ENCODE measurements at places on chromosomes 6 and 20. TPM values are rescaled to one million over a fixed set of nuclear protein-coding genes. Genes with fewer than 3 reads are reported as not detected.

DNA sequence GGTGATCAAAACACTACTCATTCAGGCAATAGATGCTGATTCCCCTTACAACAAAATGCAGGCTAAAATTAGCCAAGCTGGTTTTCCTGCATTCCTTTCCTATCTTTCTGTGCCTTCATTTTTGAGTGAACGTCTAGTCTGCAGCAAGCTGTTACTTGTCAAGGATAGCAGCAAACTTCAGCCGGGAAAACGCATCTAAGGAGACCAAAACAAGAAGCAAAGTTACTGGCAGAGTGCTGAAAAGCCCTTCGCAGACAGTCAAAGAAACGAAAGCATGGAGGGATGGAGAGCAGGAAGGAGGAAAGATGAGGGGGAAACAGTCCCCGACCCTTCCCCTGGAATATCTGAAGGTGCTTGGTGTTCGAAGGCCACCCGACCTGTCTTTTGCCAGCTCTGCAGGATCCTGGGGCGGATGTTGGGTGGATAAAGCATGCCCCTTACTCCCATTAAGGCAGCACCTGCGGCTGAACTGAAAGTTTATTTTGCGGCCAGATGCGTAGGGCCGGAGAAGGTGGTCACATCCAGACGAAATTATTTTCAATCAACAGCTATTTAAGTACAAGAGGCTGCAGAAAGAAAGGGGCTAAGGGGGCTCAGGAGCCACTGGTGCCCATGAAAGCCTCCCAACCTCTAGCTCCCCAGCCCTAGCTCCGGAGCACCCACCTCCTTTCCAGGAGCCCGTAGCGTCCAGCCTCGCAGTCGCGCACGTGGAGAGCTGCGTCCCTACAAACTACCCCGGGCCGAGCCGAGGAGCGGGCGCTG is 538 bp downstream of the FERMT1 start:
- no peak for DNase-seq

The SCGN gene
- not detected for total RNA-seq

The C6orf15 gene
- total RNA-seq = not detected

DNA sequence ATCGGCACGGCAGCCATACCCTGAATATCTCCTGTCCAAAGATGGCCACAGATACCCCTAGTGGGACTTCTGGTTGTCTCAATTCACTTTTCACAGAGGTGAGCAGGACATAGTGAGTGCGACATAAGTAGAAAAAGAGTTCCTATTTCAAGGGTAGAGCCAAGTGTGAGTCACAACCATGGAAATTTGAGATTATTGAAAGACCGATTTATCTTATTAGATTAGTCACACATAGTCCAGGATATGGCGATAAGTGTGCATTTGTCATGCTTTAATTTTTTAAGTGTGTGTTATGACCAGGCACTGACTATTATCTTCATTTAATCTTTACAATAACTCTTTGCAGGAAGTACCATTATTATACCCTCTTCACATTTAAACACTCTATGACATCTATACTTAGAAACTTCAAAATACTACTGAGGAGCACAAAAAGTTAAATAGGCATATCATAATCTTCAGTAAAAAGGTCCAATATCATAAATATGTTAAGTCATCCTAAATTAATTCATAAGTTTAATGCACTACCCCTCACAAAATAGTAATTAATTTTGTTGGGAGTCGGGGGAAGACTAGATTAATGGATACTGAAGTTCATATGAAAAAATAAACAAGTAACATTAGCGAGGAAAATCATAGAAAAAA is 13.4 kb upstream of the TNFAIP3 start:
- DNase-seq = no peak

- DNase-seq = no peak
Measured at GRCh38 chr6:145023116-145023726, 712.1 kb downstream of the EPM2A start.

- DNase-seq = no peak
Measured at GRCh38 chr20:8293750-8294149, 161.7 kb downstream of the PLCB1 start.

The ZNF391 gene
- total RNA-seq = 3.9 TPM

DNA sequence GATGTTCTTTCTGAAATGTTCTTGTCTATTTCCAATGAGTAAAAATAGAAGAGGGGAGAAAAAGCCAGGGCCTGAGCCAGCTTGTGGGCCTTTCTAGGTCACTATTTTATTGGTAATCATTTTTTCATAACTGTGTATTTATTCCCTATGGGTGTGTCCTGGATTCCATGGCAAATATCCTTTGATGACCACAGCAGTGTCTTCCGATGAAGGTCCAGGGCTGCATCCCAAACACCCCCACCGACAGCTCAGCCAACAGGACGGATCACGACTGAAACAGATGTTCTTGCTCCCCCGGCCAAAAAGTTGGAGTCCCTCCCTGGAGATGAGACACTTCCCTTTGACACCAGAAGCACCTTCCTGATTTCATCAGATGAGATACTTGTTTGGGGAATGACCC is 105.4 kb upstream of the PLEKHG1 start:
- no peak for DNase-seq

- DNase-seq = no peak
Measured at GRCh38 chr20:15836634-15837033, 736.6 kb downstream of the KIF16B start.

- no peak for DNase-seq
Measured at GRCh38 chr6:152669895-152670294, 27.8 kb upstream of the MYCT1 start.

The FNDC1 gene
- total RNA-seq = not detected

- DNase-seq = no peak
Measured at GRCh38 chr6:111553580-111553979, 52.1 kb downstream of the TRAF3IP2 start.

GRCh38 chr6:41097467-41098090 is 24.8 kb downstream of the NFYA start:
- DNase-seq = no peak

GRCh38 chr20:5122873-5123260 is 3.1 kb upstream of the PCNA start:
- DNase-seq = no peak

DNA sequence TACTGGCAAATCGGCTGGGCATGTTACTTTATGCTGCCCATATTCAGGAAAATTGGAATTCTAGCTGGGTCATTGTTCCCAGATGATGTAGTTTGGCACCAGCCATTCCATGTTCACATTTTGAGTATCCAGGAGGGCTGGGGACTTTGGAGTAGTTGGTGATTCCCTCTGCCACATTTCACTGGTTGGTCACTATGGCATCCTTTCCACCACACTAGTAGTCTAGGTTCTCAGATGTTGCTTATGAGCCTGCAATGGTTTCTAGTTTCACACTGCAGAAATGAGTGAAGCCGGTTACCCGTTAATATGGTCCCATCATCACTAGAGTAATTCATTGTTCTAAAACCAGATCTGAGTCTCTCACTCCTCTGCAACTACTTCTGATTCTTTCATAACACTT is 4.6 kb downstream of the PTPN1 start:
- DNase-seq = no peak

DNA sequence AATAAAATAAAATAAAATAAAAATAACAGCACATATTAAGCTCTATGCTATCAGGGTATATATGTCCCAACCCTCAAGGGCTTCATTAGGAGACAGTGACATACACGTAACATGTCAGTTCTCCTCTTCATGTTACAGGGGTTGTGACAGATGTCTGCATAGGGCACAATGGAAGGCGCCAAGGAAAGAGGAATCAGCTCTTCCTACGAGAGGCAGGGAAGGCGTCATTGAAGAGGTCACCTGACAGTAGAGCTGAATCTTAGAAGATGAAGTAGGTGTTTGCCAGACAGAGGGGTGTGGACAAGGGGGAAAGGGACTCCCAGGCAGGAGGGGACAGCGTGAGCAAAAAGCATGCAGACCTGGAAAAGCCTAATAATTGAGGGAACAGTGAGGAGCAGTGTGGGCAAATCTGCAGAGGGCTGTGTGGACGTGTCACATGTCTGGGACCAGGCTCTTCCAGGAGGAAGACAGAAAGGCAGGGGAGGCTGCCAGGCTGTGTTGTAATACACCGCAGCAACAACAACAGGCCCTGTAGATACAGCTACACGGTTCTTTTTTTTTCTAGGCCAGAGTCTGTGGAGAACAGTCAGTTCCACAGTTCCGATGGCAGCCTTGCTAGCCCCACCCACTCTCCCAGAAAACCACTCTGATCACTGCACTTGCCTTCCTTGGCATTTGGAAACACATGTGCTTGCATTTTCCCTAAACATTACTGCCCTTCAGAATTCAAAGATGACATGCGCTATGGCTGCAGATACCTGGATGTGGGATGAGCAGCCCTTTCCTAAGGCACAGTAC is 2.5 kb upstream of the FKBP5 start:
- no peak for DNase-seq

- no peak for DNase-seq
Measured at GRCh38 chr20:47713878-47714450, 71.3 kb downstream of the SULF2 start.

The RAB44 gene
- not detected for total RNA-seq

- peak; percentile 57 for DNase-seq
Measured at GRCh38 chr6:33620158-33620855, 815 bp upstream of the ITPR3 start.

- no peak for DNase-seq
Measured at GRCh38 chr6:163698086-163698485, 283.6 kb downstream of the QKI start.

The OSER1 gene
- 30.5 TPM for total RNA-seq

DNA sequence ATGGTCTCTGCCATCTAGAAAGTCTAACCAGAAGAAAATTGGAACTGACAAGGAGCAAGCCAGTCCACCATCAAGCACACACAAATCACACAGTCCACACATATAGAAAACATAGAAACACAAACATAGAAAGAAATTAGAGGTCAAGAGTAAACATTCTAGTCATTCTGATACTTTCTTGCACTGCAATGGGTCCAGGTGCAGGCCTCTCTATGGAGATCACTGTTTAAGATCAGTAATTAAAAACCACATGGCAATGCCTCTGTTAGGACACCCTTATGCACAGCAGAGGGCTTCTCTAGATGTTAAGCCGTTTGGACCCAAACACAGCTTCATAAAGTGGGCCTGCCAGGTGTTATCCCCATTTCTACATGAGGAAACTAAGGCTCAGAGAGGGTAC is 42.8 kb upstream of the SLC22A23 start:
- DNase-seq = no peak

GRCh38 chr6:116631379-116631990 is 15.2 kb downstream of the RSPH4A start:
- no peak for DNase-seq

DNA sequence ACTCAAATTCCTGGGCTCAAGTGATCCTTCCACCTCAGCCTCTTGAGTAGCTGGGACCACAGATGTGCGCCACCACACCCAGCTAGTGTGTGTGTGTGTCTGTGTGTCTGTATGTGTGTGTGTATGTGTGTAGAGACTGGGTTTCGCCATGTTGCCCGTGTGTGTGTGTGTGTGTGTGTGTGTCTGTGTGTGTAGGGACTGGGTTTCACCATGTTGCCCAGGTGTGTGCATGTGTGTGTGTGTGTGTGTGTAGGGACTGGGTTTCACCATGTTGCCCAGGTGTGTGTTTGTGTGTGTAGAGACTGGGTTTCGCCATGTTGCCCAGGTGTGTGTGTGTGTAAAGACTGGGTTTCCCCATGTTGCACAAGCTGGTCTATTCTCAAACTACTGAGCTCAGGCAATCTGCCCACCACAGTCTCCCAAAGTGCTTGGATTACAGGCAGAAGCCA is 28.3 kb downstream of the CDK5RAP1 start:
- no peak for DNase-seq

GRCh38 chr6:111871725-111872400 is 1.4 kb downstream of the FYN start:
- DNase-seq = peak; percentile 41

GRCh38 chr6:154371281-154371680 is 14.7 kb upstream of the IPCEF1 start:
- no peak for DNase-seq

The SLC16A10 gene
- total RNA-seq = 7.1 TPM

The CD93 gene
- total RNA-seq = 0.47 TPM

DNA sequence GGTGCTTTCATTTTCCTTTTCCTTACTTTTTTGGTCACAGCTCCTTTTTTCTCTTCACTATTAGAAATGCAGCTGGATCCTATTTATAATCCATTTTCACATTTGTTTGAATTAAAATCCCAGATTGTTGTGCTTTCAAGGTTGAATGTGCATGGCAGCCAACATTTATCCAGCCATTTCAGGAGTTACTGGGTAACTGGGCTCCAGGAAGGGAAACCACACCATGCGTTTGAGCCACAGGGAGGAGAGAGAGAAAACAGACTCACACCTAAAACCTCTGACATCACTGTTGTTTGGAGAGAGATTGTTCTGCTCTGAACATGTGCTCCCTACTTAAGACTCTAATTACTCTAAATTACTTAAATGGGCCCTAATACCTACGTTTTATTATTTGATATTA is 173.4 kb downstream of the BMP2 start:
- DNase-seq = no peak

The CNR1 gene
- total RNA-seq = not detected

The FAM209A gene
- total RNA-seq = 4.1 TPM

DNA sequence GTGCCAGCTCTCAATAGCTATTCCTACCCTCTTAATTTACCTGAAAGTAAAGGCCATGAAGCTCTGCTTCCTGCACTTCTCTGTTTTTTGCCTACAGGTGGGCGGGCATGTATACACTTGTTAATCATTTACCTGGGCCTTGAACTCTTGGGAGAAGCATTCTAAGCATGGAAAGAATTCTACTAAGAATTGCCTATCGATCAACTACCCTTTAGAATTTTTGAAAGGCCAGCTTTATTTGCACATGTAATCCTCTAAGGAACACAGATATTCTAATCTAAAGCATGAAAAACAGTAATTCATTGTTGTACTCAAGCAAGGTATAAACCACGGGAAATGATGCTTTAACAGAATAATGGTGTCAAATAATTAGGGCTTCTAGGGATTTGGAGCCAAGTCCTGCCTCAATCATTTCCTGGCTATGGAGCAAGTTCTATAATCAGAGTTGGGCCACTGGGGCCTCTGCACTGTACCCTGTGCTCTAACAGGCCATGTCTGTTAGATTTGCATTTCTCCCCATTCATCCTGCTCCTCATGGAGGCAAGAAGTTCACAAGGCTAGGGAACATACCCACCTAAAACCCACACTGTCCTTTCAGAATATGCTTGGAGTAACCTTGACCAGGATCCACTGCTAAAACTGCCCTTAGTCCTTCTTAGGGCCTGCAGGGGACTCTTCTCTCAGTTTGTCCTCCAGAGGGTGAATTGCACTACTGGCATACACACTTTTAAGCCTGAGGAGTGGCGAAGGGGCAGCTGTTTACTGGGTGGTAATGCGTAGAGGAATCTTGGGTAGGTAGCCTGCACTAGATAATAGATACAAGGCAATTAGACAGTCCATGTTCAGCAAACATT is 276.4 kb upstream of the JAG1 start:
- no peak for DNase-seq

Measured in activated naive CD8-positive, alpha-beta T cell treated with anti-CD3 and anti-CD28 coated beads, Interleukin-2, amount 10 ng/mL, durations not matched to agents 7 days and 5 days (primary cell).